ENCODE measurements at places on chromosomes 6 and 20.

DNA sequence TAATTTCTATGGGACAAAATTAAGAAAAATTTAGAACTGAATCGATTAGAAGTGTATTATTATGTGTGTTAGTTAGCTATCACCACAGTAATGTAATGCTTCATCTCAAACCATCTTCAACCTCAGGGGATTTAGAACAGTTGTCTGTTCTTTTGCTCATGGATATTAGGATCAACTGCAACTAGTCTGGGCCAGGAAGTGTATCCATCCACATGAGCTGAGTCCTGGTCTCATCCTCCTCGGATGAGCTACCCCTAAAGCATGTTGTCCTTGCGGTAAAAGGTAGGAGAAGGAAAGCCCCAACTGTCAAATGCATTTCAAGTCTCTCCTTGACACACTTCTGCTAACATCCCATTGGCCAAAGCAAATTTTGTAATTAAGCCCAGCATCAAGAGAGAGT lies 537.7 kb downstream of the KIF16B start:
- DNase-seq, result no peak

- DNase-seq, result no peak
Measured at GRCh38 chr6:163356324-163356723, 58.2 kb upstream of the QKI start.

DNA sequence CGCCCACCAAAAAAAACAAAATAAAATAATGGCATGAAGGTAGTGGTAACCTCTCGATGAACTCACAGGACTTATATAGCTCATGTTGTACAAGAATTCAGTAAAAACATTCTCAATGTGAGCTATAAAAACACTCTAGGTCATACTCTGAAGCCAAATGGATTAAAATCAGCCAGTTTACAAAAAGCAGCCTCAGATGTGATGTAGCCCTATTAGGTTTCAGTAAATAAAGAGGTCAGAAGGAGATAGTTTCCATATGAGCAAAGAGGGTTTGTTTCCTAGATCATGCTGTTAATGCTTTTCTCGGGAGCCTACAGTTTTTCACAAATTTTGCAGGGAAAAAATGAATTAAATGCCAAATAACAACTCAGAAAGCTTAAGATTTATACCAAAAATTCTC lies 319.5 kb upstream of the HSF2 start:
- DNase-seq, result no peak

DNA sequence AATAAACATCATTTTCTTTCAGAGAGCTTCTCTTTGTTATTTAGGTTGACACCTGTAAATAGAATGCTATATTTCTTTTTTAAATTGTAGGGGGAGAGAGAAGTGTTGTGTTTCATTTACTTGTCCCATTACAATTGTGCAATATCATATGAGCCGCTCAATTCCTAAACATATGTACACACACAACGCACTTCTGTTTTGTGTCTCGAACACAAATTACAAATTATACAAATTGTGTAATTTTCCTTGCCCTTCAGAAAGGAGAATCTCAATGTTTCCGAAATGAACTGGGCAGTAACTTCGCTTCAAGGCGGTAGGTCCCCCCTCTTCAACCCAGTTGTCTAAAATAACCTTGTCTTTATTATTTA lies 2.6 kb upstream of the ABT1 start:
- DNase-seq, result no peak

- no peak for DNase-seq
Measured at GRCh38 chr6:141133836-141134235, 998.9 kb upstream of the GJE1 start.

GRCh38 chr6:131112249-131112648 lies 23.0 kb upstream of the AKAP7 start:
- DNase-seq, result no peak

GRCh38 chr6:129500958-129501739 lies 208.8 kb downstream of the ARHGAP18 start:
- no peak for DNase-seq
